Femur (tissue), 1 donor: ENCODE measurements at places on chromosomes 5 and 9.

- DNase-seq, result peak; percentile 19
Observed at GRCh38 chr5:1294835-1295649, at the start of gene TERT. TERT (minus strand) TSS chr5:1295068; CDS start chr5:1294989, 79 bp downstream.

- DNase-seq, result no peak
Observed at GRCh38 chr9:108750661-108751215, 105.0 kb downstream of the ACTL7B start.

DNA sequence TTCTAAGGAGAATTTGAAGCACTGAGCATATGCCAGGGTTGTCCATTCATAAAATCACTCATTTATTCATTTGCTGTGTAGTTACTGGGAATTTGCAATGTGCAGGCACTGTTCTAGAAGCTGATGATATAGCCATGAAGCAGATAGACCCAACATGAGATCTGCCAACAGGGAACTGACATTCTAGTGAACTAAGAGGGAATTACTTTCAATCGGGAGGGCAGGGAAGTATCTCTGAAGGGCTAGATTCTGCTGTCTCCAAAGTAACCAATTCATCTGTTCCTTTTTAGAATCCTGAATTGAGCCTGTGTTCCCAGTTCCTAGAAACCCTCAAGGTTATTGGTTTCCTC, 11.4 kb upstream of the ARHGAP26 start:
- no peak for DNase-seq

- DNase-seq, result peak; percentile 51
Observed at GRCh38 chr5:32217886-32218396, 43.8 kb upstream of the GOLPH3 start.

DNA sequence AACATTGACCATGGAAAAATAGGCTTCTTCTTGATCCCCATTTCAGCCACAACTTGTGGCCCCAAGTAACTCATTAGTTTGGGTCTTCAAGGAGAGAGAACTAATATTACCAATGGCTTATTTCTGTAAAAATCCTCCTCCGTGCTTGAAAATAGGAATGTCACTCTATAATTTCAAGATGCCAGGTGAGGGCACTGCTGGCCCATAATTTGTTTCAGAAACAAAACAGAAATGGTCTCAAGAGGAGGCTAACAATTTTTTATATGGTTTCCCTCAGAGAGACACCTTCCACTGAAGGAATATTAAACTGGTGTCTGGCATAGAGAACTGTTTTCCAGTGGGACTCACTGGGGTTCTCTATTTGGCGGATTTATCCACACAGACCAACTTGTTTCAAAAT, 437.0 kb upstream of the TRPC7 start:
- DNase-seq, result no peak

DNA sequence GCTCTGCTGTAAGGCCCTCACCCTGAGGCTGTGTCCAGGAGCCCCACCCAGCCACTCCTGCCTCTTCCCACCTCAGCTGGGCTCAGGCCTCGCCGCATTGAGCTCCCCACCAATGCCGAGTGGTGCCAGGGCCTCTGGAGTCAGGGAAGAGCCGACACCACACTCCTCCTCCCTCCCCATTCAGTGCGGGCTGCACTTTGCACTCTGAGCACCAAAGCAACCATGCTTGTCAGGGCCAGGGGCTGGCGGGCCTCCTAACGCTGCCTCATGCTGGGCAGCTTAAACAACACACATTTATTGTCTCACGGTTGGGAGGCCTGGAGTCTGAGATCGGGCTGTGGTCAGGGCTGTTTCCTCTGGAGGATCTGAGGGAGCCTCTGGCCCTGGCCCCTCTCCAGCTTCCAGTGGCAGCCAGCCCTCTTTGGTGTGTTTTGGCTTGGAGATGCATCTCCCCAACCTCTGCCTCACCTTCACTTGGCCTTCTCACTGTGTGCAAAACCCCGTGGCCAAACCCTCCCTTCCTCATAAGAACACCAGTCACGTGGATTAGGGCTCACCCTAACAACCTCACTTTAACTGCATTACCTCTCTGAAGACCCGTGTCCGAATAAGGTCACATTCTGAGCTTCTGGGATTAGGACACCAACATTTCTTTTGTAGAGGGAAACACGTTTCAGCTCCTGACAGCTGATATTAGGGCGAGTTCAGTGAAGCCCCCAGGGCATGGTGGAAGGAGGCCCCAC, 157.8 kb downstream of the MED10 start:
- no peak for DNase-seq

DNA sequence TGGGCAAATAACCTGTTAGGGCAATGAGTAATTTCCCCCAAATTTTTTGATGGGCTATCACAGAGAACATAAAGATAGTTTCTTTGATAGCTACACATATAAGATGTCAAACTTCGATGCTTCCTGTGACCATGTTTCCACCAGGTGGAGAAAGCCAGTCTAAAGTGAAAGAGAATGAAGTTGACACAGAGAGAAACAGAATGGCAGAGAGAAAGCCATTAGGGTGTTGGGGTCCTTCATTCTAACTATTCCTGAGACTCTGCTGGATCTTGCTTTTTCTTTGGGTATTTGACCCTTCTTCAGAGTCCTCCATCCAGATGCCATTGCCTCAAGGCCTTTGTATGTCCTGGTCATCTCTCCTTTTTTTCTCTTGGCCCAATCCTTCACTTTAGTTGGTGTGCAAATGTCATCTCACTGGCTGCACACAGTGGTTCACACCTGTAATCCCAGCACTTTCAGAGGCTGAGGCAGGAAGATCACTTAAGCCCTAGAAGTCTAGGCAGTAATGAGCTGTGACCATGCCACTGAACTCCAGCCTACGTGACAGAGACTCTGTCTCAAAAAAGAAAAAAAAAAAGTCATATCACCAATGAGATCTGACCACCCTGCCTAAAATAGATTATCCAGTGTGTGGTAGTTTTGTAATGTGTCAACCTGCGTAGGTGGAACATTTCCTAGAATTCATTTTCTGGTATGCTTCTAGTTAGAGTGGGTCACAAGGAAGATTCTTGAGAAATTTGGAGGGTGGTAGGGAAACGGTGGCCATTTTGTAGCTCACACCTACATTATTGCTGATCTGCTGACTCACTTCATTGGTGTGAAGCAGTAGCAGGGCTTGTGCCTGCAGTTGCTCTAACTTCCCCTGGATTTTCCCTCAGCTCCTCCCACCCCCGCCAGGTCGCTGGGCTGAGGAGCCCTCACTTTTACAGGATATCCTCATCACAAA, 20.8 kb upstream of the KIF2A start:
- no peak for DNase-seq

DNA sequence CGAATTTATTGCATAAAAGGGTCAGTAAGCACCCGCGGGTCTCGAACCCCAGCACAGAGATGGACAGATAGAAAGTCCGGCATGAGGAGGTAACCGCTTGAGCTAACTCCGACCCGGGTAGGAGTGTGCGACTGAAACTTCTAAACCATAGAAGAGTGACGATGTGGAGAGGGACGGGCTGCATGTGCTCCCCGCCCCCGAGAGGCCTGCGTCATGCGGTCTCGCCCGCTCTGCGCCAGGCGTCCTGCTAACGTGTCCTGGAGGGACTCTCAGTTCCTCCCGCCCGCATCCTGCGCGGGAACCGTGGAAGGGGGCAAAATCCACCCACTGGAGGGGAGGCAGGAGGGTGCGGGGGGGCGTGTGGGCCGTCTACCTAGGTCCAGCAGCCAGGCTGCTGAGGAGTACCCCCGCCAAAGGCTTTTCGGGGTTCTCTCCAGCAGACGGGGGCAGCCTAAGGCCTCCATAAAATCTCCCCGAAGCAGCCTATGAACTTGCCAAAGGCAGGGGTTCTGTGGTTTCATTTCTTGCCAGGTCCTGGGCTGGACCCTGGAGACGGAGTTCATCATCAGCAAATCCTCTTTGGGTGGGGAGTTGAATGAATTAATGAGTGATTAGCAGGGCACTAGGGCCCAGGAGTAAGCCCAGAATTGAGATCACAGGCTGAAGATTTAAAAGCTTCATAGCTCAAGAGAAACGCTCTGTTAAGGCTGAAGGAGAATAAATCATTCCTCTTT, 51.9 kb downstream of the TGFBI start:
- peak; percentile 92 for DNase-seq
